ENCODE measurements at places on chromosomes 5 and 9. TPM values are rescaled to one million over a fixed set of nuclear protein-coding genes. Genes with fewer than 3 reads are reported as not detected.

- peak overlapping the region; percentile 19 for H3K27ac ChIP-seq
- H3K27me3 ChIP-seq: peaks cover 13% of the 10 kb centered on the region
- no peak overlapping the region for H3K4me3 ChIP-seq
- DNase-seq: peak; percentile 70
- H3K4me1 ChIP-seq: peaks cover 6% of the 10 kb centered on the region
Observed at GRCh38 chr9:6055216-6055615, 39.8 kb upstream of the RANBP6 start.

The HOMER1 gene
- total RNA-seq: 4.2 TPM

- H3K27ac ChIP-seq: no peak within 1 kb of the TSS
- peaks cover 19% of the 10 kb centered on the region for H3K27me3 ChIP-seq
- no peaks in the 10 kb centered on the region for H3K36me3 ChIP-seq
- H3K4me1 ChIP-seq: peaks cover 31% of the 10 kb centered on the region
- peak; percentile 58 for DNase-seq
Observed at GRCh38 chr5:157459715-157460599, at the start of gene NIPAL4. Gene NIPAL4 (plus strand): TSS chr5:157460213. CDS start chr5:157460321, 108 bp downstream.

DNA sequence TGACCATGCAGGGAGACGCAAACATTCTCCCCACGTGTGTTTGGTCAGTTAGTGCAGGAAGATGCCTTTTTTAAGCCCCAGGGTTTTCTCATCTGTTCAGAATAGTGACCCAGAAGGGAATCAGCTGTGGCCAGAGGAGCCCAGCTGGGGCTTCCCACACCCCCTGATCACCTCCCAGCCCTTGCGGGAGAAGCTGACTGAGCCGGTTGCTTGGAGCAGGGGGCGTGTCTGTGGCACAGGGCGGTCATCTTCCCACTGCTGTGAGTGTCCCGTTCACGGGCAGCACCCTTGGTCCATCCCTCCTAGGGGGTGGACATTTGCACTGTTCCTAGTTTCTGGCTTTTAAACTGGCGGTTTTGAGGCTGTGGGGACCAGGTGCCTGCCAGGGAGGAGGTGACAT is 69.7 kb downstream of the NEK6 start:
- DNase-seq: no peak
- H3K27me3 ChIP-seq: no peaks in the 10 kb centered on the region
- no peaks in the 10 kb centered on the region for H3K36me3 ChIP-seq
- no peak overlapping the region for H3K27ac ChIP-seq
- H3K4me1 ChIP-seq: peaks cover 9% of the 10 kb centered on the region

The JAKMIP2 gene
- total RNA-seq: 6.8 TPM

The ITGA1 gene
- total RNA-seq: 136 TPM

The CDO1 gene
- not detected for total RNA-seq

DNA sequence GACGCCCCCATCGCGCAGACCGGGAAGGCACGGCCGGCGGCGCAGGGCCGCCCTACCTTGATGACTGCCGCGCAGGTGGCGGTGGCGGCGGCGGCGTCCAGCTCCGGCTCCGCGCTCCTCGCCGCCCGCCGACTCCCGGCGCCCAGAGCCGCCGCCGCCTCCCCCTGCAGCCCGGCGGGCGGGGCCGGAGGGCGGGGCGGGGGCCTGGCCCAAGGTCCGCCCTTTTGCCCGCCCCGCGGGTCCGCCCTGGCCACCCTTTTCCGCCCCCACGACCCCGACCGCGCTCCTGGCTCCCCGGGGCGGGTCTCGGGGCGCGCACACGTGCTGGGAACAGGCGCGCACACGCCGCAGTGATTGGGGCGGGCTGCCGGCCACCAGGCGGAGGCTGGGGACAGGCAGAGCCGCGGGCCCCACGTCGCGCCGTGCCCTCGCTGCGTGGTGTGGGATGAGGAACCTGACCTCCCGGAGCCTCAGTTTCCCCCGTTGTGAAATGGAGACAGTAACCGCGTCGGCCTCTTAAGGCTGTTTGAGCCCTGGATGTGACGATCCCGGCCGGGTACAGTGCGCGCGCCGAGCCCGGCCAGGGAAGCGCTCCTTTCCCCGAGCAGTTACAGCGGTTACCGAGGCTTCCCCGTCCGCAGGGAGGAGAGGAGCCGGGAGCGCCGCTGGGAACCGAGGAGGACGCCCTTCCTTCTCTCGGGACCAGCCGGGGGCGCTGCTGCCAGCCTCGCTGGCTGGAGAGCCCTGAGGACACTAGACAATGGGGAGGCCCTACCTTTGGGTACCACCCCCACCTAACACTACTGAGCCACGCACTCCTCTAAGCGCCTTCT is at the start of gene CORO2A:
Gene CORO2A (minus strand): TSS at position 135 of the 833 bp plus-strand sequence. CDS start 34,977 bp downstream, outside the sequence.
- no peaks in the 10 kb centered on the region for H3K27me3 ChIP-seq
- peaks cover 3% of the 10 kb centered on the region for H3K4me1 ChIP-seq
- peak within 1 kb of the TSS; percentile 75 for H3K4me3 ChIP-seq
- peak; percentile 83 for DNase-seq
- H3K27ac ChIP-seq: no peak within 1 kb of the TSS

GRCh38 chr5:177537389-177538361 is 16.7 kb downstream of the FAM193B start:
- H3K4me1 ChIP-seq: peaks cover 23% of the 10 kb centered on the region
- H3K36me3 ChIP-seq: peaks cover 6% of the 10 kb centered on the region
- no peak for DNase-seq
- H3K27me3 ChIP-seq: no peaks in the 10 kb centered on the region
- no peak overlapping the region for H3K4me3 ChIP-seq
- H3K27ac ChIP-seq: no peak overlapping the region

GRCh38 chr5:180289433-180289832 is 2.5 kb downstream of the MAPK9 start:
- peaks cover 43% of the 10 kb centered on the region for H3K4me1 ChIP-seq
- peaks cover 9% of the 10 kb centered on the region for H3K36me3 ChIP-seq
- H3K4me3 ChIP-seq: no peak overlapping the region
- H3K27ac ChIP-seq: no peak overlapping the region
- no peak for DNase-seq

DNA sequence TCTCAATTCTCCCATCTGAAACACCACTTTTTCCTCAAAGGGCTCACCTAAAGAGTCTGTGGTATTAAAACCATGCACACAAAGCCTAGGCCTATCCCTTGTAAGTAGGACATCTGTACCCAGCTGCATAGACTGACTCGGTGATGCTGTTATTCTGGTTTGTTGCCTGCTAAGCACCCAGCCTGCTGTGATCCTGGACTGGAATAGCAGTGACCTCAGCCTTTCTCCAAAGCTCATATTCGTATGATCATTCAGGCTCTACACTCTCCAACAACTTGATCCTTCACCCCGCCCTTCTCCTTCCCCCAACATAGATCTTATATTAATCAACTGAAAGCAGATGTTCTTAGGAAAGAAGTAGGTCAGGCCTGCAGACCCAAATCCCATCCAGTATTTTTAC is 81.4 kb upstream of the WWC1 start:
- H3K27me3 ChIP-seq: peaks cover 8% of the 10 kb centered on the region
- DNase-seq: no peak
- H3K4me3 ChIP-seq: no peak overlapping the region
- no peaks in the 10 kb centered on the region for H3K4me1 ChIP-seq
- H3K36me3 ChIP-seq: no peaks in the 10 kb centered on the region

DNA sequence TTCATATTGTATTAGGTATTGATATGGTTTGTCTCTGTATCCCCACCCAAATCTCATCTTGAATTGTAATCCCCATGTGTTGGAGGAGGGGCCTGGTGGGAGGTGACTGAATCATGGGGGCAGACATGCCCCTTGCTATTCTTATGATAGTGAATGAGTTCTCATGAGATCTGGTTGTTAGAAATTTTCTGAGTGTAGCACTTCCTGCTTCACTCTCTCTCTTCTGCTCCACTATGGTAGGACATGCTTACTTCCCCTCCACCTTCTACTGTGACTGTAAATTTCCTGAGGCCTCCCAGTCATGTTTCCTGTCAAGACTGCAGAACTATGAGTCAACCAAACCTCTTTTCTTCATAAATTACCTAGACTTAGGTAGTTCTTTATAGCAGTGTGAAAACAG is 187.4 kb upstream of the SLC24A2 start:
- H3K27ac ChIP-seq: peak overlapping the region; percentile 68
- H3K4me1 ChIP-seq: peaks cover 7% of the 10 kb centered on the region
- H3K36me3 ChIP-seq: peaks cover 11% of the 10 kb centered on the region
- no peaks in the 10 kb centered on the region for H3K27me3 ChIP-seq
- no peak for DNase-seq

GRCh38 chr9:8760000-8760767 is 960.6 kb upstream of the DMAC1 start:
- H3K27ac ChIP-seq: no peak overlapping the region
- no peaks in the 10 kb centered on the region for H3K4me1 ChIP-seq
- no peak for DNase-seq
- H3K27me3 ChIP-seq: no peaks in the 10 kb centered on the region
- no peak overlapping the region for H3K4me3 ChIP-seq

GRCh38 chr9:4106760-4107143 is 193.1 kb downstream of the GLIS3 start:
- H3K27me3 ChIP-seq: peaks cover 23% of the 10 kb centered on the region
- no peak overlapping the region for H3K27ac ChIP-seq
- H3K36me3 ChIP-seq: no peaks in the 10 kb centered on the region
- no peaks in the 10 kb centered on the region for H3K4me1 ChIP-seq

The GLDC gene
- 1.4 TPM for total RNA-seq

The CMYA5 gene
- 1.5 TPM for total RNA-seq

- no peak overlapping the region for H3K27ac ChIP-seq
- H3K36me3 ChIP-seq: no peaks in the 10 kb centered on the region
- DNase-seq: no peak
- peaks cover 40% of the 10 kb centered on the region for H3K27me3 ChIP-seq
- H3K4me1 ChIP-seq: no peaks in the 10 kb centered on the region
- H3K4me3 ChIP-seq: no peak overlapping the region
Observed at GRCh38 chr9:6150483-6150882, 65.1 kb upstream of the IL33 start.

The GARIN3 gene
- not detected for total RNA-seq

GRCh38 chr9:2195211-2195610 is 180.1 kb downstream of the SMARCA2 start:
- peaks cover 8% of the 10 kb centered on the region for H3K4me1 ChIP-seq
- no peaks in the 10 kb centered on the region for H3K27me3 ChIP-seq
- DNase-seq: no peak
- H3K27ac ChIP-seq: no peak overlapping the region
- H3K36me3 ChIP-seq: peaks cover 18% of the 10 kb centered on the region

DNA sequence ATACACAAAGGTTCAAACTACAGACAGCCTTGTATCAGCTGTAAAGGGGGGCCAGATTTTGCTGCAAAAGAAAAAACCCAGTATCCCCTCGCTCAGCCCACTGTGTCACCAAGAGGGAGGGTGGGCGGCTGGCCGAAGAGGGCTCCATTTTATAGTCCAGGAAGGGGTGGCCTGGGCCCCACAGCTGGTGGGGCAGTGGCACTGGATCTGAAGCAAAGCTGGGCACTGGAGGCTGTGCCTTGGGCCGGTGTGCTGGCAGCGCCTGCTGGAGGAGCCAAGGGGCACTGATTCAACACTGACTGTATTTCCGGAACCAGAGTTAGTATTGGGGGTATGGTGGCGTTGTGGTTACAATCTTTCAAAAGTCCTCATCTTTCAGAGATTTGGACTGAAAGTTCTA is 9.1 kb downstream of the BRD3 start:
- no peaks in the 10 kb centered on the region for H3K36me3 ChIP-seq
- H3K4me3 ChIP-seq: no peak overlapping the region
- H3K4me1 ChIP-seq: peaks cover 10% of the 10 kb centered on the region
- no peaks in the 10 kb centered on the region for H3K27me3 ChIP-seq
- DNase-seq: no peak

DNA sequence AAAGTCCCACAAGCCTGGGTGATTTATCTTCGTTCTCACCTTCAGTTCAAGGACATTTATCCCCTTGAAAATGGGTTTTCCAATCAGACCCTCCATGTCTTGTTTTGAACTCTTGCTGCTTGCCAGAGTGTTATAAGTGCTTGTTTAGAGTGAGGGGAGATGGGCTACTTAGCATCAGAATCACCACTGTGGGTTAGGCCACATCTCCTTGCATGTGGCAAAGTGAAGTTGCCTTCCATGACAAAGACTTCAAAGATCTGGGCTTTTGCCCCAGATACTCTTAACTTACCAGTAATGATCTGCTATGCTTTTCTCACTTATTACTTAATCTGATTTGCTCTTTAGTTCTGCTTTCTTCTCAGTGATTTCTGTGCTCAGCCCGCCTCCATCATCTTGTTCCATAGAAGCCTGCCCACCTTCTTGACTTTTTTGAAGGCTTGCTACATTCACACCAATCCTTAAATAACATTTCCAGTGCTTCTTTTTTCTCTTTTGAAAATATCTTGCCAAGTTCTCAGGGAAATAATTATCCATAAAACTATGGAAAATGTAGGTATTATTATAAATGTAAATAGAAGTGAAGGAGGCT is 39.0 kb downstream of the GPR21 start:
- H3K27me3 ChIP-seq: no peaks in the 10 kb centered on the region
- H3K27ac ChIP-seq: no peak overlapping the region

- no peaks in the 10 kb centered on the region for H3K36me3 ChIP-seq
- DNase-seq: no peak
- H3K4me1 ChIP-seq: no peaks in the 10 kb centered on the region
Observed at GRCh38 chr9:69223605-69224004, 49.5 kb downstream of the TJP2 start.

DNA sequence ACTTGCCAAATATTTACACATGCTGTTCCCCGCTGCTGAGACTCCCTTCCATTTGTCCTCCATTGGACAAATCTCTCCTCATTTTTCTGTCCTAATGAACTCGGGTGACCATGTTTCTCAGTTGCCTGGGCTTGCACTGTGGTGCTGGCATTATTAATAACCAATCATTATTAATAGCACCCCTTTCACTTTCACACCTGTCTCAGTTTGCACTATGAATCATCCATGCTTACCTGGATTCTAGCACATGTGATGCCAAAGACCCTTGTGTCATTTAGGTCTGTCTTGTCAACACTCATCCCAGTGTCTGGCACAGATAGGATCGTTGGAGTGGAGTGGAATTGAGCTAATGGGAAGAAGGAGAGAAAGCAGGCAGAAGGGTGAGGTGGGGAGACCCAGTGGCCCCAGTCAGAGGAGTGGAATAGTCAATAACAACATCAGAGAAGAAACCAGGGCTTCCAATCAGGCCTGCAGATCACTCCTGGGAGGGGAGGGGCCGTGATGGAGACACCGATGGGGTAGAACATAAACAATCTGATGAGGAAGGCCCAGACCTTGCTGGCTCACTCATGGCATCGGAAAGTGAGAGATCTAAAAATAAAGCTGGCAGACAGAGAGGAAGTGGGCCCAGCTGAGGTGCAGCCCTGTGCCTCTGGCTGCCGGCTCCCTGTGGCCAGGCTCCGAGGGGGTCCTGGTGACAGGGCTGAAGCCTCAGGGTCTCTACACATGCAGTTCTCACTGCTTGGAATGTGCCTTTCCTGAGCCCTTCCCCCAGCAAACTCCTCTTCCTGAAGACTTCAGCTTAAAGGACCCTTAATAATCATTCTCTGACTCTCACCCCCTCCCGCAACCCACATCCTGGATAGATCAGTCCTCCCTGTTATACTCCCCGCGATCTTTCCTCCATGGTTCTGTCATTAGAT is 33.5 kb upstream of the CRB2 start:
- peaks cover 44% of the 10 kb centered on the region for H3K27me3 ChIP-seq
- peak overlapping the region; percentile 19 for H3K27ac ChIP-seq
- no peaks in the 10 kb centered on the region for H3K36me3 ChIP-seq
- H3K4me1 ChIP-seq: peaks cover 26% of the 10 kb centered on the region

The ZNF454 gene
- total RNA-seq: not detected

- no peak for DNase-seq
- H3K27ac ChIP-seq: no peak overlapping the region
- H3K27me3 ChIP-seq: no peaks in the 10 kb centered on the region
Observed at GRCh38 chr9:113872485-113873143, 3.5 kb upstream of the ZNF618 start.

GRCh38 chr9:83707518-83707767 is 315 bp downstream of the UBQLN1 start:
- H3K36me3 ChIP-seq: peaks cover 6% of the 10 kb centered on the region

- H3K4me1 ChIP-seq: peaks cover 51% of the 10 kb centered on the region
- peaks cover 11% of the 10 kb centered on the region for H3K27me3 ChIP-seq
- H3K36me3 ChIP-seq: peaks cover 7% of the 10 kb centered on the region
- peak overlapping the region; percentile 66 for H3K27ac ChIP-seq
- peak; percentile 60 for DNase-seq
Observed at GRCh38 chr5:10627160-10627701, 63.4 kb downstream of the ANKRD33B start.
